ENCODE measurements at places on chromosomes 1 and 21. TPM values are rescaled to one million over a fixed set of nuclear protein-coding genes. Genes with fewer than 3 reads are reported as not detected.

GRCh38 chr21:46604975-46605766, at the start of gene S100B:
Gene S100B (minus strand): TSS chr21:46605082. CDS start chr21:46602415, 2,667 bp downstream.
- no peak for DNase-seq

DNA sequence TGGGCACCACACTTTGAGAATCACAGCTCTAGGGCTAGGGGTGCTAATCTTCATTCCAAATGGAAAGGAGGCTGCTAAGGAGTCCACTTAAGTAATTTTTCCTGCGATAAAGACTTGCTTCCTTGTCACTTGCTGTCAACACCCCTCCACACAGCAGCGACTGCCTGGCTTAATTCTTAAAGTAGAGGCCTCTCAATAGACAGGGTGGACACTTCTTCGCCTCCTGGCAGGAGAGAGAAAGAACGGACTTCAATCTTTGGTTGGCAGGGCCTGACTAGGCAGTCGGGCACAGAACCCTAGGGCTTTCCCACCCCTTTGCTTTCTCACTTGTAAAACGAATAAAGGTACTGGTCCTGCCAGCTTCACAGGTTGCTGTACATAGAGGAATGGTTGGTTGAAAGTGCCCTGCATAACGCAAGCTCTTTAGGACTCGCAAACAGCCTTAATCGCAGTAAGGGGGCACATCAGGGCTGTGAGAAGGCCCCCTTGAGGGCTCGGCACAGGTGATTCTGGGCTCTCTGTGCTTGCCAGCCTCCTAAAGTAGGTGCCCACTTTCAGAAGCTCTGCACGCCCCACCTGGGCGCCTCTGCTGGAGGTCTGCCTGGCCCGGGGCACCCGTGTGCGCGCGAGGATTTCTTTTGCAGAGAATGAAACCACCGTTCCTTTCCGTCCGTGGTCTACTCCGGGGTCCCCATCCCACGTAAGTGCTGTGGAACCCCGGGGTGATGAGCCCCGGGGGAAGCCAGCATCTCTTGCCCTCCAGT, 47.6 kb upstream of the CD34 start:
- DNase-seq = no peak

DNA sequence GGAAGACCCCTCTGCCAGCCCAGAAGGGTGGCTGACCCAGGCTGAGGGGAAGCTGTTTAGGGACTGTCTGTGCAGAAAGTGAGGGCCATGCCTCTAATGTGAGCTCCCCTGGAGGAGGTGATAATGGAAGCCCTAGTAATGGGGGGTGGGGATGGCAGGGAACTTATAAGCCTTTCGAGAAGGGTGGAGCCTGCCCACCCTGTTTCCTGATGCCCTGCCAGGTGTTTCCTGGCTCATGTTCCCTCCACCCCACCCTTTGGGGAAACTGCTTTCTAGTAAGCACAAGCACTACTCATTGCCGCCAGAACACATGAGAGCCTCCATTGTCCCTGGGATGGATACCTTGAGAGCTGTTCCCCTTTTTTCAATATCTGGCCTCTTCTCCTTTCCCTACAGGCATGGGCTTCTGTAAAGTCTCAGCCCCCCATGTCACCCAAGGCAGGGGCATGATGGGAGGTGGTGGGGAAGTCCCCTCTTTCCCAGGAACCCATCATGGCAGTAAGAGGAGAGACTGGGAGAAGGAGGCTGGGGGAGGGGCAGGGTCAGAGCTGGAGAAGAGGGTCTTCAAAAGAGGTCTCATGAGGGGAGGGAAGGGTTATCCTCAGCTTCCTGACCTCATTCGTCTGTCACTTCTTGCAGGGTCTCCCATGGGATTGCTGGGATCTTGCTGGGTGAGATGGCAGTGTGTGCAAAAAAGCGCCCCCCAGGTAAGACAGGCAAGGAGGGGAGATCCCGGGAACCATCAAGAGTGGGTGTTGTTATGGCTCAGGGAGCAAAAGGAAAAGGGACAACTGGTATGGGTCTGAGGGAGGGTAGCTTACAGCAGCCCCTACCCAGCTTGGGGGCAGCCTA, 2.4 kb downstream of the ATP8B2 start:
- DNase-seq = no peak

DNA sequence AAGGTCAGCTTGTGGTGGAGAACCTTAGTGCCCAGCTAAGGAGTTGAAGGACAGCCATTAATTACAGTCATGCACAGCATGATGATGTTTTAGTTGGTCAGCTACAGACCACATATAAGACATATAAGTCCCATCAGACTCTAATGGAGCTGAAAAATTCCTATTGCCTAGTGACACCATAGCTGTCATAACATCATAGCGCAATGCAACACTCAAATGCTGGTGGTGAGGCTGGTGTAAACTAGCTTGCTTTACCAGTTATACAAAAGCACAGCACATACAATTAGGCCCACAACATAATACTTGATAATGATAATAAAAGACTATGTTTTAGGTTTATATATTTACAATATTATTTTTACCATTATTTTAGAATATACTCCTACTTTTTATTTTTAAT, 4.0 kb downstream of the ECHDC2 start:
- DNase-seq = no peak

- no peak for DNase-seq
Measured at GRCh38 chr21:45971616-45972352, 9.8 kb upstream of the COL6A1 start.

GRCh38 chr1:119266386-119266785, 102.2 kb upstream of the HAO2 start:
- no peak for DNase-seq

DNA sequence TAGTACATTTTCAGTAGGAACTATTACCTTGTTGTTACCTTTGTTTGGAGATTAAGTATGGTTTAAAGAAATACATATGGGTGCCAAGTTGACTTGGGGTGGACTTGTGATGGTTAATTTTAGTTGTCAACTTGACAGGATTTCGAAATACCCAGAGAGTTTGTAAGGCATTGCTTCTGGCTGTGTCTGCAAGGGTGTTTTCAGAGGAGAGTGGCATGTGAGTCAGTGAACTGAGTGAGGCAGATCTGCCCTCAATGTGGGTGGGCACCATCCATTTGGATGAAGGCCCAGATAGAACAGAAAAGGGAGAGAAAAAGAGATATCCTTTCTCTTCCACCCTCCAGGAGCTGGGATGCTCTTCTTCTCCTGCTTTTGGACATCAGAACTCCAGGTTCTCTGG, 315.5 kb downstream of the GPATCH2 start:
- DNase-seq = no peak

DNA sequence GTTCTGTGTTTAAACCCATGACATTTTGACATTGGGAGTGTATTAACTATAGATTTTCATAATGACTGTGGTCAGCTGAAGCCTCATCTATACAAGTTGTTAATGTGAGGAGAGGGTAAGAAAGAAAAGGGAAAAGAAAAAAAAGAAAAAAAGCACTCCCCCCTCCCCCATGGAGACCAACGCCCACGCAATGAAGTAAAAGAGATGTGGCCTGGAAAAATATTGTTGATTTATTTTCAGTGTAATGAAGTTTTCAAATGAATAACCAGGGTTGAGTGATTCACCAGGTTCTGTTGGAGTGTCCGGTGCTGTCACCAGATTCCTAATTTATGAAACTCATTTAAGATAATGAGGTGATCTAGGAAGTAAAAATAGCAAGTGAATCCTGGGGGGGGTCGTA, 4.7 kb downstream of the RNF220 start:
- DNase-seq = no peak

The KCNE2 gene
- polyA plus RNA-seq = 1.1 TPM

The PADI1 gene
- not detected for polyA plus RNA-seq
